ENCODE measurements at places on chromosomes 12 and 14.

DNA sequence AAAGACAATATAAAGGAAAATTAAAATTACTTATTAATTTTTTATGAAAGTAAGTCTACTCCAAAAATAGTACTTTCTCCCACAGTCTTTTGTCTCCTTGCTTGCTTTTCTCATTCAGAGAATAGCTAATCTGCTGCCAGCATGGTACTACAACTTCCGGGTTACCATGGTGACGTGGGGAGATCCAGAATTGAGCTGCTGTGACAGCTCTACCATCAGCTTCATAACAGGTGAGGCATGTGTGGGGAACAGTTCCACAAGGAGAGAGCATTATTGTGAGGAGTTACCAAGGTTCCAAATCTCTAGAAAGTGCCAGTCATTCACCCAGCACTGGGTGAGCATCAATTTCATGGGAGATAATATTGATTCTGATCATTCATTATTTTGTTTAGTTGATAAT is 197.8 kb downstream of the PTPRO start:
- no peaks in the 10 kb centered on the region for H3K36me3 ChIP-seq
- DNase-seq = no peak
- no peaks in the 10 kb centered on the region for H3K27me3 ChIP-seq

DNA sequence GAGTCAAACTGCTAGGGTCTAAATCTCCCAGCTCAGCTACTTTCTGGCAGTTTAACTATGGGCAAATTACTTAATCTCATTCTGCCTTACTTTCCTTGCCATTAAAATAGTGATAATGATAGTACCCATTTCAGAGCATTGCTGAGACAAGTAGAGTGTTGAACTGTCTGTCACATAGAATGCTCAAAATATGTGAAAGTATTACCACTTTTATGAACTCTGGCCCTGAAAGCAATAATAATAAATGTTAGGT is 19.9 kb downstream of the SRGAP1 start:
- no peaks in the 10 kb centered on the region for H3K27me3 ChIP-seq
- peaks cover 2% of the 10 kb centered on the region for H3K4me1 ChIP-seq
- DNase-seq = no peak
- H3K27ac ChIP-seq = no peak overlapping the region

DNA sequence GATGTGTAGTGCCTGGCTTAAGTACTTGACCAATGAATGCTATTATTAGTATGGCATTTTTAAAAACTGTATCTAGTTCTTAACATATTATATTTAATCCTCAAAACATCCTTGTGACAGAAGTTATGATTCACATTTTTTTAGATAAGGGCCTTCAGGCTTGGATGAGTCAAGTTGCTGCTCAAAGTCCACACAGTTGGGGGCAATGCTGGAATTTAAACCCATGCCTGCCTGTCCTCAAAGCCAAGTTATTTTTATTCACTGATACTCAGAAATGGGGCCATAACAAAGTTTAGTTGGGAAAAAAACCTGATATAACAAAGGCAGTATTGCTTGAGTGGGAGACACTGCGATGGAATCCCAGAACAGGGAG is 50.6 kb downstream of the RFX4 start:
- H3K36me3 ChIP-seq = no peaks in the 10 kb centered on the region
- no peak for DNase-seq
- peaks cover 24% of the 10 kb centered on the region for H3K4me1 ChIP-seq
- H3K27ac ChIP-seq = no peak overlapping the region
- no peaks in the 10 kb centered on the region for H3K27me3 ChIP-seq
- no peak overlapping the region for H3K4me3 ChIP-seq

DNA sequence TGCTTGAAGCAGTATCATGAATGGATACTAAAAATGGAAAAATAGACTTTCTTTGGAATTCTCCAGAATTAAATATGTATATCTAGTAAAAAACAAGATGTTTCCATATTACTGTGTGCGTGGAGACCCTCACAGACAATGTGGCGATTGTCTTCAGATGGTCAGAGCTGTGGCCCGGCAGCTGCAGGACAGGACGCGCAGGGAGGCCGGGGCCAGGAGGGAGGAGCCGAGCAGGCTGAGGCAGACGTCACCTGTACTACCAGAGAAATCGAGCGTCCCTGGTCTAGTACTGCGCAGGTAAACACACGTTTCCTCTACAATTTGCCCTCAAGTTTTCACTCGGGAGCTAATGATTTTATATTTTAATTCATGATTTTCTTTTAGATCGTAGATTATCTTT is 22.8 kb downstream of the DDX51 start:
- no peak for DNase-seq
- no peak overlapping the region for H3K27ac ChIP-seq
- H3K36me3 ChIP-seq = peaks cover 28% of the 10 kb centered on the region
- no peaks in the 10 kb centered on the region for H3K4me1 ChIP-seq
- no peaks in the 10 kb centered on the region for H3K27me3 ChIP-seq

- no peak for DNase-seq
- peaks cover 3% of the 10 kb centered on the region for H3K27me3 ChIP-seq
- no peaks in the 10 kb centered on the region for H3K4me1 ChIP-seq
- H3K36me3 ChIP-seq = no peaks in the 10 kb centered on the region
Measured at GRCh38 chr12:3559601-3560294, 68.7 kb downstream of the PRMT8 start.

DNA sequence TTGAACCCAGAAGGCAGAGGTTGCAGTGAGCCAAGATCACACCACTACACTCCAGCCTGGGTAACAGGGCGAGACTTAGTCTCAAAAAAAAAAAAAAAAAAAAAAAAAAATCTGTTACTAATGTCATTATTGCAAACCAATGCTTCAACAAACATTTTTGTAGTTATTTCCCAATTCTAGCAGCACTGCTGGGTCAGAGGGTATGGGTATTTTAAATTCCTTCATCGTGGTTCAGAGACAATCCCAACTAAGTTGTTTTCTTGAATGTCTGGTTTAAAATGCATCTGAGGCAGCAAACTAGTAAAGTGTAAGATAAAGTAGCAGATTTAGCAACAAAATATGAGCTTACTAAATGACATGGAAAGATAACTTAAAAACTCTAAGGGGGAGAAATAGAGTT is 65.6 kb downstream of the FERMT2 start:
- no peaks in the 10 kb centered on the region for H3K27me3 ChIP-seq
- no peak overlapping the region for H3K27ac ChIP-seq
- H3K4me1 ChIP-seq = no peaks in the 10 kb centered on the region
- H3K36me3 ChIP-seq = peaks cover 21% of the 10 kb centered on the region
- no peak overlapping the region for H3K4me3 ChIP-seq

DNA sequence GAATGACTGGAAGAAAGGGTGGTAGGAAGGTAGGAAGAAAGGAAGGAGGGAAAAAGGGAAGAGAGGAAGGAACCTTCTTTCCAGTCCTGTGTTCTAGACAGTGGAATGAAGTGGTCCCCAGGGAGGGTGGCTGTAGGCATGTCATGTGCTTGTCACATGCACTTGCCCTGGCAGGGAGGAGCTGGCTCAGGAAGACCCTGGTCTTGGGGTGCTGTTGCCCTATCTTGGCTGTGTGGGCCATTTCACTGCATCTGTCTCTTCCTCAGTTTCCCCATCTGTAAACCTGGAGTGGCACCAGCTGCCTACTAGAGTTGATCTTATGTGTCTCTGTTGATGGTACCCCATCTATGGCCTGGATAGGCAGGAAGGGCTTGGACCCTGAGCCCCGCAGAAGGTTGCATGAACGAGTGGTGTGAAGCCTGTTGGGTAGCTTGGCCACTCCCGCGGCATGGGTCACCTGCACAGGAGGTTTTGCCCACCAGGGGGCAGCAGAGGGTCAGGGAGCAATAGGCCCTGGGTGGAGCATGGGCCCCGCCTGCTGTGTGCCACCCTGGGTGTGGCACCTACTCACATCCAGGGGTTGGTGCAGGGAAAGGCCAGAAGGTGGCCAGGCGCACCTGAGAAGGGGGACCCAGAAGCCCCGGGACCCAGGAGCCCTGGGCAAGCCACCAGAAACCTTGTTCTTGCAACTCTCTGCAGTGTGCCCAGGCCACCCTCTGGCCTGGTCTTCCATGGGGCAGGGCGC is 25.1 kb downstream of the MEG3 start:
- H3K27me3 ChIP-seq = no peaks in the 10 kb centered on the region
- no peak overlapping the region for H3K4me3 ChIP-seq
- peak; percentile 76 for DNase-seq
- peaks cover 79% of the 10 kb centered on the region for H3K36me3 ChIP-seq
- no peak overlapping the region for H3K27ac ChIP-seq
